Stimulated activated CD8-positive, alpha-beta memory T cell treated with anti-CD3 and anti-CD28 coated beads, Interleukin-4, amount 100 ng/mL, for 4 hours (primary cell): ENCODE measurements at places on chromosomes 6 and 20.

DNA sequence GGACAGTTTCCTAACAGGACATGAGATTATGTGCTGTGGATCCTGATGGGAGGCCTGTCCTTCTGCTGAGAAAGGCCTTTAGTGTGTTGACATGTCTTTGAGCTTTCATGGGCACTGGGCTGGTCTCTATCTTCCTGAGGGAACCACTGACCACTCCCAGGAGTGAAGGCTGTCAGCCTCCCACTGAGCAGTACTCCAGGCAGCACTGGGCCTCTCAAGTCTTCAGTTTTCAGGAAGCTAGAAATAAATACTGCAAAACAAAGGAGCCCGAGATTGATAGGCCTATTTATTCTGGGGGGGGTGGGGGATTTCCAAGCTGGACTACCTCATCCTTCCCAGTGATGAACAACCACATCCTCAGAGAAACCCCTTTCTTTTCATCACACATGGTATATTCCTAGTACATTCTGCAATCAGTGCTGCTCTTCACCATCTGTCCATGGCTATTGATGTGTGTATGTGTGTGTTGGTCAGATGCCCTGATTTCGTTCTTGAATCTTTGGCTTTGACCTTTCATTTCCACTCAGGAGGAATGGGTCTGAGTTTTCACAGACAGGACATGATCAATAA lies 180.9 kb upstream of the SPTLC3 start:
- DNase-seq, result no peak

- DNase-seq, result no peak
Measured at GRCh38 chr6:77650098-77650663, 2.7 kb upstream of the MEI4 start.

DNA sequence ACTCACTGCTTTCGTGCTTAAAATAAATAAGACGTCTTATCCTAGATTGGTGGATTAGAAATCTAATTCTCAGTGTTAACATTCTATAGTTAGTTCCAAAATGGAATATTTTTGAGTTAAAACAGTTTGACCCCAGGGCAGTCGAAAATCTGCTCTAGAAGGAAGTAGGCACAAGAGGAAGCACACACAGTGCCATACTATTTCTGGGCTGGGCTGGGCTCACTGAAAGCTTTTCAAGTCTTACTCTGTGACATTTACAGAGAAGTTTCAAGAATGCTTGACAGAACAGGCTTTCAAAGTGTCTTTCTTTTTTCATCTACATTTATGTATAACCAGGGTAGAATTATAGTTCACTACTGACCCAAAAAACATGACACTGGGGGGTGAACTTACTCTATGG lies 209.8 kb downstream of the SOD2 start:
- DNase-seq, result no peak

GRCh38 chr6:136408204-136408603 lies 118.6 kb upstream of the BCLAF1 start:
- DNase-seq, result no peak

GRCh38 chr6:56745081-56745480 lies 102.4 kb upstream of the DST start:
- no peak for DNase-seq

GRCh38 chr6:111871207-111871606 lies 2.0 kb downstream of the FYN start:
- no peak for DNase-seq

- DNase-seq, result no peak
Measured at GRCh38 chr6:129628101-129628815, 81.7 kb downstream of the ARHGAP18 start.

DNA sequence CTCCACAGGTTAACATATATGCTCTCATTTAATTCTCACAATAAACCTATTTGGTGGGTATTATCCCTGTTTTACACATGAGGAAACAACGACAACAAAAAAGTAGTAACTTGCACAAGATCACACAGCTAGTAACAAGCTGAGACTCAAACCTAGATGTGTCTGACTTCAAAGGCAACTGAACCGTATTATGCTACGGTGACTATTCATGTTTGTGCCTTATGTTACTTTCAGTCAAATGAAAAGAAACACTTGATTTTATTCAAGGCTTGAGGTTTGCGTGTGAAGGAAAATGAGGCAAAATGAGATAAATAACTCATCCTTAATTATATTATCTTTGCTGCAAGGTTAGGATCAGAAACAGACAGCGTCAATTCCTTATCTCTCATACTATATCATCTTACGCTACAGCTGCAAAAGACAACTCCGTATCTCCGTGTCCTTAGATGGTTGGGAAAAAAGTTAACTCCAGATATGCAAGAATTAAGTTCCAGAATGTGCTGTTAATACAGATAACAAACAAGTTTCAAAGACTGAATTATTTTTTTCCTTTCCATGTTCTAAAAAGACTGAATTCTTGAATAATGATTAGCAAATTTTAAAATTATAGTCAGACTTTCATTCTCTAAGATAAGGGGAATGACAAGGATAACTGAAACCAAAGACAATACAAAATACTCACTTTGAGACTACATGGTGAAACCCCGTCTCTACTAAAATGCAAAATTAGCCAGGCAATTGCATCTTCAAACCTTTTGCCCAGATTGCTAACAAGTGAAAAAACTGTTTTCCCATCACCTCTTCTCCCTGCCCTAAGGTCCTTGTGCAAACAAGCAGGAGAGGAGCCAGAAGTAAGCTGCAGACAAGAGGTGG lies 27.8 kb downstream of the STAU1 start:
- DNase-seq, result no peak

DNA sequence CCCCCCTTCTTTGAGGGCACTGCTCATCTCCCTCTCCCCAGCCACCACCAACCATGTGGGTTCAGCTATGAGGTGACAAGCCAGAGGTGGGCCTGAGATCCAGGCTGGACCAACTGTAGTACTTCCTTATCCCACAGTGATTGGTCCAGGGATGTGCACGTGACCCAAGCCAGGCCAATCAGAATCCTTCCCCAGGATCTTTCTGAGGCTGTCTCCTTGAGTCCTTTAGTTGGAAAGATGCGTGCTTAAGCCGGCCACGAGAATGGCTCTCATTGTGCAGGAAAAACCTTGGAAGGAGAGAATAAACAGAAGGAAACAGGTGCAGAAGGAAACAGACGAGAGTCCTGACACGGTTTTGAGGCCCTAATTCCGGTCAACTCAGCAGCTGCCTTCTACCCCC lies 39.2 kb downstream of the ZC3H12D start:
- DNase-seq, result no peak

GRCh38 chr6:33663727-33664449 lies 42.8 kb downstream of the ITPR3 start:
- no peak for DNase-seq

- no peak for DNase-seq
Measured at GRCh38 chr6:41182069-41183034, 18.6 kb downstream of the TREML2 start.

DNA sequence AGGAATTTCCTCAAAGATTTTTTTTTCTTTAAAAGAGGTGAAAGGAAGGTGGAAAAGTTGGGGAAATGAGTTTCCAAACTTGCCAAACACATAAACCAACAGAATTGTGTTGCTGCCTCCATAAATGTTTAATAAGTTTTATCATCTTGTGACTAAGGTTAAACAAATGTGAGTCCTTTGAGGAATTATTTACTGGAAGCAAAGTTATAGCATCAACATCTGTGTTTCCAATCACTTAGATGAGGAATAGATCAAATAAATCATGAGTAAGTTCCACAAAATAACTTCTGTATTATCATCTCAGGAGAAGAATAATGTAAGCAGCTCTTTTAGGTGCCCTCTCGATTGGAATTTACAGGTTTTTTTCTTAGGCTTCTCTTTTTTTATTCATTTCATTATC lies 20.5 kb downstream of the TSHZ2 start:
- DNase-seq, result no peak

DNA sequence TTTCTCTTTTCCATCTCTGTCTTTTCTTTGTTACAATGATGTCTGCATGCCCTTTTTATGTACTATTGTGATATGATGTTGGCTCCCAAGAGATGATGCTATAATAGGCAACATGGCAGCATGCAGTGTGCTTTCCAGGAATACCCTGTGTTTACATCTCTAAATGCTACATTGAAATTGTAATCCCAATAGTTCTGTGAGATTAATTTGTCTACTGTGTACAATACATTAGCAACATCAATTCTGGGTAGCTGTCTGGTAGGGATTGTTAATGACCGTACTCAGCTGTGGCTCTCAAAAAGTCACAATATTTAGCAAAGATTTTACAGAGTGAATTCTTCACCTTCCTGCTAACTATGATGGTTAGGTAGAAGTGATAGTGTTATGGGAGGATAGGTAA lies 225.6 kb upstream of the MMS22L start:
- DNase-seq, result no peak

- peak; percentile 75 for DNase-seq
Measured at GRCh38 chr6:13336553-13336952, 8.2 kb upstream of the TBC1D7 start.

GRCh38 chr6:91669154-91669870 lies 1082.4 kb upstream of the MAP3K7 start:
- DNase-seq, result no peak

DNA sequence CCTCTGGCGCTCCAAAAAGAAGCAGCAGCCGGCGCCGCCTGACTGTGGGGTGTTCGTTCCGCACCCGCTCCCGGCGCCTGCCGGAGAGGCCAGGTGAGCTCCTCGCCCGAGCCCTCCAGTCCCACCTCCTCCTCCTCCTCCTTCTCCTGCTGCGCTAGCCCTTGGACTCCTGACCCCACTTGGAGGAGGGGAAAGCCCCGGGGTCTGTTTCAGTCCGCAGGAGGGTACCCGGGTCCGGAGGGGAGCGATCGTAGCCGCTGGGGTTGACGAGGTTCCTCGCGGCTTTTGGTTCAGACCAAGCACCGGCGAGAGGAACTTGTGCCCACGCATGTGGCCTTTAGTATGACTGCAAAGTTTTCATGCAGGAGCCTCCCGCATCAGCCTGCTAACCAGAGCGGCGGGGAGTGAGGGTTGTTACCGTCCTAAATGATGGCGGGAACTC lies 493 bp downstream of the CRYBG1 start:
- no peak for DNase-seq

- no peak for DNase-seq
Measured at GRCh38 chr6:166173281-166173951, 5.8 kb upstream of the TBXT start.

DNA sequence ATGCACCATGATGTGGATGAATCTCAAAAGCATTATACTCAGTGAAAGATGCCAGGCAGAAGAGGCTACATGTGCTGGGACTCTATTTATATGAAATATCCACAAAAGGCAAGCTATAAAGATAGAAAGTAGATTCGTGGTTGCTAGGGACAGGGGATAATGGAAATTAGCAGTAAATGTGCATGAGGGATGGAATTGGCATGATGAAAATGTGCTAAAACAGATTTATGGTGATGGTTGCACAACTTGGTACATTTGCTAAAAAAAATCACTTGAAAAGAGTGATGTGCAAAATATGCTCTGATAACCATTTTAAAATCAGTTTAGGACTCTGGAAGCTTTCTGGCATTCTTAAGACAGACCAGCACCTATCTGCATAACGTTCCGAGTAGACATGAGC lies 61.6 kb downstream of the ALDH8A1 start:
- no peak for DNase-seq

DNA sequence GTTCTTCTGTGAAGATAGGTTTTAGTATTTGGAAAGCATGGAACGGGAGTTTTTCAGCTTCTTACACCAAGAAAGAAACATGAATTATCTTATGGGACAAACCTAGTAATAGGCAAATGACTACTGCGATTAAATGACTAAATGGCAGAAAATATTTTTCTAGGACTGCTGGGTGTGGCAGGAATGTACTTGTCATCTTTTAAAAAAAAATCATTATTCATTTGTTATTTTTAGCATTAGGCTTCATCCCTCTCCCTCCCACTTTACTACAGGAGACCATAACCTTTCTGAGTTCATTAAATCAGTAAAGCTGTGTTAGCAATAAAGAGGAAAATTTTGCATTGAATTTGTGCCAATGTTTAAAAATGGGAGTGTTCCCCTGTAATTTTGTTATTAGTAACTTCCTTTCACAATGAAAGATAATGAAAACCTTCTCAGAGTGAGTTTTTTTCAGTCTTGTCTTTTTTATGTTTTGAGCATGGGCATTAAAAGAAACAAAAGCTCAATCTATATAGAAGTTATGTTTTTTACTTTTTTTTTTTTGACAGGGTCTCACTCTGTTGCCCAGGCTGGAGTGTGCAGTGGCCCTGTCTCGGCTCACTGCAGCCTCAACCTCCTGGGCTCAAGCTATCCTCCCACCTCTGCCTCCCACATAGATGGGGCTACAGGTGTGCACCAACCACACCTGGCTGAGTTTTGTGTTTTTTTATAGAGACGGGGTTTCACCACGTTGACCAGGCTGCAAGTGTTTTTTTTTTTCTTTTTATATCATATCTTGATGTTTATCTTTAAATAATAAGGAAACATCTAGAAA lies 105.6 kb upstream of the CLDN20 start:
- no peak for DNase-seq

- DNase-seq, result no peak
Measured at GRCh38 chr20:50921803-50922501, 9.3 kb downstream of the ADNP start.

- DNase-seq, result no peak
Measured at GRCh38 chr6:83590416-83590815, 78.1 kb downstream of the PRSS35 start.

- DNase-seq, result no peak
Measured at GRCh38 chr6:149055195-149055899, 262.2 kb upstream of the TAB2 start.

DNA sequence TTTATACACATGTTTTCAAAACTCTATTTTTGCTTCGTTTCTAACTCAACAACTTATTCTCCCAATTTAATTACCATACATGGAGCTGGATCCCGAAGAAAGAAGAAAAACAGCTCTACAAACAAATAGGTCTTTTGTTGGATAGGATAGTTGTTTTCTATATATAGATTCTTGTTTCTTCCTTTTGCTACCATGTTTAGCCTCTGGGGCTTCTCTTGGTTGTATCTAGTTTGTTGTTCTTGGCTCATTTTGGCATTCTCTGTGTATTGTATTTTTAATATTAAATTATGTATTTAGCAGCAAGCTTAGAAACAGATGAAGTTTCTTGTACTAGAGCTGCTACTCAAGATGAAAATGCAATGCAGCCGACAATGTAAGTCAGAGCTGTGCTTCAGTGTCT lies 60.9 kb downstream of the PLCB4 start:
- no peak for DNase-seq
